T-helper 17 cell (primary cell): ENCODE measurements at places on chromosomes 4 and X. TPM values are rescaled to one million over a fixed set of nuclear protein-coding genes. Genes with fewer than 3 reads are reported as not detected.

DNA sequence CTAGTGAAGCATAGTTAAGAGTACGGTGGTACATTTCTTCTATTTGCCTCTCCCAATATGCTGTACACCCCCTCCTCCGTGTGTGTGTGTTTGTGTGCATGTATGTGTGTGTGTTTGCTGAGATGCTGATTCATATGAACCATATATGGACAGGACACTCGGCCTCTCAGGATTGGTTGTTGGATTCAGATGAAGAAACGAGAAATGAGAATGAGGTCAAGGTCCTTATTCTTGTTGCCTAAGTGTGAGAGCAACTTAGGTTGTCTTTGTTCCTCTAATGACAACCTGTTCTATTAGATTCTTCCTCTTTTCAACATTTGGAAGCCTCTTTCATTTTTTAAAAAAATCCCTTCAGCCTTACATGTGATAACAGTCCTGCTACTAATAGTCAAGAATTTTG, 1387.6 kb downstream of the STIM2 start:
- H3K27me3 ChIP-seq, result no peaks in the 10 kb centered on the region
- H3K36me3 ChIP-seq, result no peaks in the 10 kb centered on the region
- no peaks in the 10 kb centered on the region for H3K4me1 ChIP-seq
- DNase-seq, result no peak

- H3K4me1 ChIP-seq, result peaks cover 28% of the 10 kb centered on the region
- H3K27me3 ChIP-seq, result no peaks in the 10 kb centered on the region
- DNase-seq, result no peak
- H3K27ac ChIP-seq, result no peak overlapping the region
Observed at GRCh38 chr4:6182376-6183280, 17.7 kb downstream of the JAKMIP1 start.

GRCh38 chr4:15130441-15130840, 128.2 kb downstream of the CPEB2 start:
- no peak overlapping the region for H3K4me3 ChIP-seq
- no peaks in the 10 kb centered on the region for H3K36me3 ChIP-seq
- no peak for DNase-seq
- H3K4me1 ChIP-seq, result no peaks in the 10 kb centered on the region

DNA sequence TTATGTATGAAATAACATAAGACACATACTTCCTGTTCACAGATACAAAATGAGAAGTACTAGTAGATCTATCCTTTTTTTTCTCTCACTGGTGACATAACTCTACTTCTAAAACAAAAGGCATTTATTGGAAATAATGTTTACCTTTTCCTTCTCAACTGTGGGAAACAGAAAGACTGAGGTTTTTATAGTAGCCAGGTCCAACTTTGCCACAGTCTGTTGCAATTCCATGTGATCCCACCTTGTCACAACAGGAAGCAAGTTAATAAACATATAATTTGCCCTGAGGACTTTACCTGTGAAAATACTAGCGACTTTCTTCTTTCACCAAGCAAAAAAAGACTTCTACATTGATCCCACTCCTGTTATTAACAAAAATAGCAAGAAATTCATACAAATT, 475.8 kb downstream of the PDGFC start:
- no peak for DNase-seq
- H3K36me3 ChIP-seq, result no peaks in the 10 kb centered on the region
- H3K27ac ChIP-seq, result no peak overlapping the region
- H3K27me3 ChIP-seq, result no peaks in the 10 kb centered on the region
- no peak overlapping the region for H3K4me3 ChIP-seq

GRCh38 chrX:13334491-13334890, 14.6 kb upstream of the ATXN3L start:
- no peak overlapping the region for H3K27ac ChIP-seq
- no peaks in the 10 kb centered on the region for H3K36me3 ChIP-seq
- no peaks in the 10 kb centered on the region for H3K27me3 ChIP-seq
- no peak for DNase-seq

- no peaks in the 10 kb centered on the region for H3K27me3 ChIP-seq
- DNase-seq, result no peak
- no peak overlapping the region for H3K27ac ChIP-seq
- peak overlapping the region; percentile 85 for H3K4me3 ChIP-seq
Observed at GRCh38 chr4:125091-125771, 930 bp downstream of the ZNF718 start.

- no peak for DNase-seq
- H3K27me3 ChIP-seq, result peaks cover 9% of the 10 kb centered on the region
- H3K4me3 ChIP-seq, result no peak overlapping the region
- peaks cover 24% of the 10 kb centered on the region for H3K4me1 ChIP-seq
- peak overlapping the region; percentile 87 for H3K27ac ChIP-seq
Observed at GRCh38 chr4:89434364-89434988, 126.9 kb upstream of the GPRIN3 start.

DNA sequence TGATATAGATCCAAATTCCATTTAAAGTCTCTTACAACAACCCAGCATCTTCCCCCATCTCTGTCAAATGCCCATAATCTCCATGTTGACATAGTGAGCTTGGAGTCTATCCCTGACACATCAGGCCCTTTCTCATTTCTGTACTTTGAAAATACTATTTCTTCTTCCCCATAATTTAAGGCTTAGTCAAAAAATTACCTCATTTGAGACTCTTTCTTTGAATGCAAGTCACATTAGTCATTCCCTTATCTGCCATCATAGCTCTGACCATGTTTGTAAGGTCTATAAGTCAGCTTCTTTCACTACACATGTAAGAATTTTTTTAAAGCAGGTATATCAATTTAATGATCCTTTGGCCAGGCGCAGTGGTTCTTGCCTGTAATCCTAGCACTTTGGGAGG, 99.9 kb downstream of the DDX60 start:
- no peak overlapping the region for H3K4me3 ChIP-seq
- H3K4me1 ChIP-seq, result no peaks in the 10 kb centered on the region
- H3K27ac ChIP-seq, result no peak overlapping the region
- no peak for DNase-seq

- no peak overlapping the region for H3K27ac ChIP-seq
- DNase-seq, result no peak
- H3K4me3 ChIP-seq, result no peak overlapping the region
- H3K36me3 ChIP-seq, result peaks cover 3% of the 10 kb centered on the region
- no peaks in the 10 kb centered on the region for H3K4me1 ChIP-seq
- H3K27me3 ChIP-seq, result peaks cover 56% of the 10 kb centered on the region
Observed at GRCh38 chr4:168560184-168561180, 63.6 kb downstream of the PALLD start.

DNA sequence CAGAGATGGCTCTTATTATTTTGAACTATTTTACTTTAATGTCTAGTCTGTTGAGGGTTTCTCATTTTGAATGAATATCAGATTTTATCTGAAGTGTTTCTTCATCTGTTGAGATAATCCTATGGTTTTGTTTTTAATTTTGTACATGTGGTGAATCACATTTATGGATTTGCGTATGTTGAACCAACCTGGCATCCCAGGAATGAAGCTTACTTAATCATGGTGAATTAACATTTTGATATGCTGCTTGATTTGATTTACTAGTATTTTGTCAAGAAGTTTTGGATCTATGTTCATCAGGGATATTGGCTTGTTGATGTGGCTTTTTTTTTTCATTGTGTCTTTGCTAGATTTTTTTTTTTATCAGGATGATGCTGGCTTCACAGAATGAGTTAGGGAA, 2390.9 kb downstream of the PCDH7 start:
- no peak overlapping the region for H3K4me3 ChIP-seq
- H3K27me3 ChIP-seq, result no peaks in the 10 kb centered on the region
- no peaks in the 10 kb centered on the region for H3K4me1 ChIP-seq
- no peak overlapping the region for H3K27ac ChIP-seq

The STBD1 gene
- 0.15 TPM for total RNA-seq

The ADH1B gene
- not detected for total RNA-seq

The MAGEA4 gene
- not detected for total RNA-seq

The CT45A10 gene
- total RNA-seq, result not detected

The GASK1B gene
- 1.8 TPM for total RNA-seq

The ERCC6L gene
- total RNA-seq, result 0.10 TPM

The FRAS1 gene
- not detected for total RNA-seq

The TAF7L gene
- not detected for total RNA-seq

The PAGE2 gene
- total RNA-seq, result not detected

The MAP9 gene
- 29.7 TPM for total RNA-seq

The HELT gene
- not detected for total RNA-seq
